Activated T-cell treated with anti-CD3 and anti-CD28 coated beads, Interleukin-2, amount 50 U/mL, for 4 hours (primary cell): ENCODE measurements at places on chromosomes 11 and 22. TPM values are rescaled to one million over a fixed set of nuclear protein-coding genes. Genes with fewer than 3 reads are reported as not detected.

- DNase-seq, result no peak
Measured at GRCh38 chr22:23113847-23114720, 27.7 kb downstream of the RSPH14 start.

DNA sequence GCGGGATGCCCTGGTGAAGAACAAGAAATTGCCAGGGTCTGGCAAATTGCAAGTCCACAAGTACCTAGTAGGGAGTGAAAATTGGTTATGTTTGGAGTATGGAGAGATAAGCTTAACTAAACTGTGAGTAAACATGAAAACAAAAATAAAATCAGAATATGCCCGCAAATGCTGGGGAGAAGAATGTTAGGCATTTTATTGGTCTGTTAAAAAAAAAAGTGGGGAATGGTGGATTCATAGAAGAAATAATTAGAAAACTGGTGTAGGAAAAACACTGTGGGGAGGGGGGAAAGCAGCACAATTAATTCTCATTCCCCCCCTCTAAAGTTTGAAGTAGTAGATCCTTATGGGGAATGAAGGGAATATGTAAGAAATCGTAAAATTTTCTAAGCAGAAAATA lies 40.6 kb upstream of the HSD17B12 start:
- no peak for DNase-seq

- DNase-seq, result no peak
Measured at GRCh38 chr22:24265734-24266133, 4.9 kb upstream of the SPECC1L start.

DNA sequence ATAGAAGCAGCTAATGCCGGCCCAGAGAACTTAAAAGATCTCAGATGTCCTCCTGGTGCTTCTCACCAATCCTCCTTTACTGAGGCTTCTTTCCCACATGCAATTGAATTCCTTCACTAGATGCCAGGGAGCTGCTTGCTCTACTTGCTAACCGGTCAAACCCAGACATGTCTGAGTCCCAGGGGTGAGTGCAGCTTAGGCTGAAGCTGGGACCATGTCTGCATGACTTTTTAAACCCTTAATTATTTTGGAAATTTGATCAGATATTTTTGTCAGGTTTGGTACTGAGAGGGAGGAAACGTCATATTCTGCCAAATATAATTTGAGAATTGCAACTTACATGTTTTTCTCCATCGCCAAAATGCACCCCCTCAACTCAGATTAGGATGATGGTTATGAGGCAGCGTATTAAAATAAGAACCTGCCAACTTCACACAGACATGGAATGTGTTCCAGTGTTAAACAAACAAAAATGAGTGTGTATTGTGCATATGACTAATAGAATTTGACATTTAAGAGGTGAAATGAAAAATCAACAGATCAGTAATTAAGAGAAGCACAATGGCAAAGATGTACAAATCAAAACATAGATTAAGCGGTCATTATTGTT lies 529.5 kb downstream of the ETS1 start:
- no peak for DNase-seq

- DNase-seq, result no peak
Measured at GRCh38 chr22:19791243-19791642, 30.7 kb downstream of the TBX1 start.

DNA sequence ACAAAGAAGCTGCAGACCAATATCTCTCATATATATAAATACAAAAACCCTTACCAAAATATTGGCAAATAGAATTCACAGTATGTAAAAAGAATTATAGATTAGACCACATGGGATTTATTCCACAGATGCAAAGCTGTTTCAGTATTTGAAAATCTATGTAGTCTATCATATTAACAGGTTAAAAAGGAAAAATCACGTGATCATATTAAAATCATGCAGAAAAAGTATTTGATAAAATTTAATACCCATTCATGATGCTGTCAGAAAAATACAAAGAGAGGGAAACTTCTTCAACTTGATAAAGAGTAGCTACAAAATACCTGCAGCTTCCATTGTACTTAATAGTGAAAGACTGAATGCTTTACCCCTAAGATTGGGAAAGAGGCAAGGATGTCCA lies 67.2 kb upstream of the CD44 start:
- DNase-seq, result no peak

Gene RIC3
- total RNA-seq, result 16.6 TPM

DNA sequence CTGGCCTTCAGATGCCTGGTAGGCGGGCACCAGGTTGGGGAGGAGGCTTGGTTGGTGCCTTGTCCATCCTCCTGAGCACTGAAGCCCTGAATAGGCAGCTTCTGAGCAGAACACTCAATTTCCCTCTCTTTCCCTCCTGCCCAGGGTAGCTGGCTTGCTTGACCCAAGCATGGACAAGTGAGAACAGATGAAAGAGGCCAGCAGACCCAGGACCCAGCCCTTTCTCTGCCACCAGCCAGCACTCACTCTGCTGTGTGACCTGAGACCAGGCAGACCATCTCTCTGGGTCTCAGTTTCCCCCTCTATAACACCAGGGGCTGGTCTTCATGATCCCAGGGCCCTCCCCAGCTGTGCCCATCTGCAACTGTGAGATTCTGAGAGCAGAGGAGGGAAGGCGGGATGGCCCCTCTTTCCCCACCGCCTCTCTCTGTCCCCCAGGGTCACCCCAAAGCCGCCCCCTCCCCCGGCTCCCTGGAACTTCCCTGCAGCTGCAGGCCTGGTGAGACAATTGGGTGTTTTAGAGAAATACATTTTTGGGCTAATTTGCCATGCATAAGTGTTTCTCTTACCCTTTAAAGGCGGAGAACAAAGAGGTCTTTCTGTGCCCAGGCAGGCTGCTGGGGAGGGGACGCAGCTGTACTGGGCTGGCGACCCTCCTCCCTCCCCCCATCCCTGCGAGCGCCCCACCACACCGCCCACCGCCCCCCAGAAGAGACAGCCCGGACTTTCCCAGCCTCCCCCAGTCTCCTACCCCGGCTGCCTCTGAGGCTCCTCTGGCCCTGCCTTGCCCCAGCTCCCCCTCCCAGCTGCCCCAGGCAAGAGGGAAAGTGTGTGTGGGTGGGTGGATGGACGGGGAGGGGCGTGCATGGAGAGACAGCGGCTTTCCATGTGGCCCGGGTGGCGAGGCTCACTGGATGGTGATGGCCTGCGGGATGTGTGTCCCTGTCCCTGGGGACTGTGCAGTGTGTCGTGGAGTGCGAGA lies 30.8 kb upstream of the PICK1 start:
- DNase-seq, result no peak

Gene CHEK2
- 6.5 TPM for total RNA-seq

- DNase-seq, result no peak
Measured at GRCh38 chr22:44407987-44408828, 89.8 kb downstream of the RTL6 start.

DNA sequence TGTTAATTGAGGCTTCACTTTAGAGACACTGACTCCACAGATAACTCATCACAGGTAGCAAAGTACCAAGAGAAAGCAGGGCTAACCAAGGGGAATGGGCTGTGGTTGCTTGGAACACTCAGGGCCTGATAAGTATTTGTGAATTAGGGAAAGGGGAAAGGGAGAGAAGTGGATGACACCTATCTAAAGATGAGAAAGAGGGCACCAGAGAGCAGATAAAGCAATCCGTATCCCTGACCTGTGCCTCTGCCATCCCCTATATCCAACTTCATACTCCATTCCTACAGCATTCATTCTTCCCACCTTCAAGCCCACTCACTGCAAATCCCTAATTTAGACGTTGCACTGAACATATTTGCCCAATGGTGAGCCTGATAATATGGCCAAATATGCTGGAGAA lies 43.0 kb upstream of the API5 start:
- no peak for DNase-seq

Gene CBLIF
- not detected for total RNA-seq

- no peak for DNase-seq
Measured at GRCh38 chr11:68206211-68206610, 6.9 kb downstream of the KMT5B start.

GRCh38 chr22:42907404-42908373 lies 50.6 kb upstream of the ARFGAP3 start:
- DNase-seq, result no peak

Gene CDC45
- total RNA-seq, result 80.5 TPM

- no peak for DNase-seq
Measured at GRCh38 chr11:65131417-65131776, 2.9 kb downstream of the SYVN1 start.

GRCh38 chr11:66080055-66080817 lies 10.2 kb downstream of the PACS1 start:
- DNase-seq, result peak; percentile 72

DNA sequence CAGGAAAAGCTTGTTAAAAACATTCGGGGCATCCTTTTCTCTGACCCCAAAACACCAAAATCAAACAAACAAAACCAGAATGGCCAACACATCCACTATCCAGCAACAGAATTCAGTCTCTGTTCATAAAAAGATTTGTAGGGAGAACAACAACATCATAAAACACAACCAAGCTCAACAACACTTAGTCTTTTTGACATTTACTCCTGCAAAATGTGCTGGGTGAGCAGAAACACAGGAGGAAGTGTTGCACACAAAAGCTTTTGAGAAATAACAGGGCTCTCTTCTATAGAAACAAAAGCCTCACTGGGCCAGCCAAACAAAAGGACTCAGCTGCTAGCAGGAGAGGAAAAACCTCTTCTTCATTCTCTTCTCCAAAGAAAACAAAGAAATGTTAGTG lies 736.0 kb upstream of the CCDC90B start:
- no peak for DNase-seq

DNA sequence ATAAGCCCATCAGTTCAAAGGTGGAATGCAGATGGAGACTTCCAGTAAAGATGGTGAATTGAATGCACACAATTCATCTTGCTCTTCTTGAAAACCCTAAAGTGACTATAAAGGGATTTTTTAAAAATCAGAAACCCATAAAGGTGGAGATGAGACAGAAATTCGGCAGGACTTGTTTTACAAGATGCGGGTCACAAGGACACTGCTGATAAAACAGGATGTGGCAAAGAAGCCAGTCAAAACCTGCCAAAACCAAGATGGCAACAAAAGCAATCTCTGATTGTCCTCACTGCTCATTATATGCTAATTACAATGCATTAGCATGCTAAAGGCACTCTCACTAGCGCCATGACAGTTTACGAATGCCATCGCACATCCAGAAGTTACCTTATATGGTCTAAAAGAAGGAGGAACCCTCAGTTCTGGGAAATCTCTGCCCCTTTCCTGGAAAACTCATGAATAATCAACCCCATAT lies 137.1 kb downstream of the NECTIN1 start:
- no peak for DNase-seq

DNA sequence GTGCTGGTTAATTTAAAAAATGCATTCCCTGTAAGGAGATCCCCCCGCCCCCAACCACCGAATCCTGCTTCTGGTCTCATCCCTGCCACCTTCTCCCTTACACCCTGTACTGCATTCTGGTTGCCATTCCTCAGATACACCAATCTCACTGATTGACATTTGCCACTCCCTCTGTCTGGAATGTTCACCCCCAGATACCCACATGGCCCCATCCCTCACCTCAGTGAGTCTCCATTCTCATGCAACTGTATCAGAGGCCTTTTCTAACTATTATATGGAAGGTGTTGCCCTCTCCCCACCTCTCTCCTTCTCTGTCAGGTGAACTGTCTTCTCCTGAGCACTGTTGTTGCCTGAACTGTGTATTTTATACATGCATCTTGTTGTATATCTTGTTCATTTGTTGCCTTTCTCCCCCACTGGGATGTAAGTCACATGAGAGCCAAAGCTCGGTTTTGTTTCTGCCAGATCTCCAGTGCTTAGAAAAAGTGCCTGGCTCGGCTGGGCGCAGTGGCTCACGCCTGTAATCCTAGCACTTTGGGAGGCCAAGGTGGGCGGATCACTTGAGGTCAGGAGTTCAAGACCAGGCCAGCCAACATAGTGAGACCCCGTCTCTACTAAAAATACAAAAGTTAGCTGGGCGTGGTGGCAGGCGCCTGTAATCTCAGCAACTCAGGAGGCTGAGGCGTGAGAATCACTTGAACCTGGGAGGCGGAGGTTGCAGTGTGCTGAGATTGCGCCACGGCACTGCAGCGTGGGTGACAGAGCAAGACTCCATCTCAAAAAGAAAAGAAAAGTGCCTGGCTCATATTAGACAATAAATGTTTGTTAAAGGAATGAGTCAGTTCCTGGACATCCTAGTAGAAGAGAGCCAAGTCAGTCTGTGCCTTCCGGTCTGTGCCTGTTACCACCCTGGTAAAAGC lies 61.0 kb downstream of the TNRC6B start:
- no peak for DNase-seq

- DNase-seq, result no peak
Measured at GRCh38 chr11:71192629-71193028, 59.7 kb downstream of the SHANK2 start.

Gene NCF4
- total RNA-seq, result 1.2 TPM

- peak; percentile 22 for DNase-seq
Measured at GRCh38 chr11:118398791-118399559, 2.4 kb upstream of the ATP5MG start.

- DNase-seq, result no peak
Measured at GRCh38 chr11:107473792-107474191, 16.2 kb upstream of the CWF19L2 start.

DNA sequence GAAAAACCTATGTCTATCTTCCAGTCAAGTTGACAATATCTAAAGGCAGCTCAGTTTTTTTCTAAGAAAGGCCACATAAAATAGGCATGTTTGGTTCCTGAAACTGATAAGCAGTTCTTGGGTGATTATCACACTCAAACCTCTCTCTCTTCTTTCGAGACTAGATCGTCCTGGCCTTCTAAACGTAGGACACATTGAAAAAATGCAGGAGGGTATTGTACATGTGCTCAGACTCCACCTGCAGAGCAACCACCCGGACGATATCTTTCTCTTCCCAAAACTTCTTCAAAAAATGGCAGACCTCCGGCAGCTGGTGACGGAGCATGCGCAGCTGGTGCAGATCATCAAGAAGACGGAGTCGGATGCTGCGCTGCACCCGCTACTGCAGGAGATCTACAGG lies 15.1 kb downstream of the CDPF1 start:
- DNase-seq, result no peak

Gene MUC5AC
- total RNA-seq, result not detected

Gene GRK2
- 152 TPM for total RNA-seq

- no peak for DNase-seq
Measured at GRCh38 chr22:18115906-18116371, 5.3 kb downstream of the TUBA8 start.

DNA sequence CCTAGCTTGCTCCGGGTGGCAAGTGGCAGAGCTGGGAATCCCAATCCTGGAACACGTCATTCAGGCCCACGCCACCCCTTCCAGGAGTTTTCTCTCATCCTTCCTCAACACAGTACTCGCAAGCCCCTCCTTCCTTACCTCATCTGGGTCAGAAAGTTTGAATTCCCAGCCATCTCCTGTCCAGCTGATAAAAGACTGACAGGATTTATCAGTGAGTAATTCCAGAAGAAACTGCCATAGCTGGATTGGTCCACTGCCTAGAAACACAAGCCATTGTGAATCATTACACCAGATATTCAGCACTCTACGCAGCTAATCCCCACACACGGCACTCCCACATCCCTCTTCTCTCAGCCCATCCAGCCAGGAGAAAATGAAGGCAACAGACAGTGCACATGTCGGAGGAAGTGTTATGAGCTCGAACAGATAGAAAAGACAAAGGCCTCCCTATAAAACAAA lies 124.0 kb downstream of the ETS1 start:
- no peak for DNase-seq

Gene C11orf91
- not detected for total RNA-seq

Gene MPZL2
- 9.0 TPM for total RNA-seq
